ENCODE measurements at places on chromosomes 11 and 22. TPM values are rescaled to one million over a fixed set of nuclear protein-coding genes. Genes with fewer than 3 reads are reported as not detected.

- no peaks in the 10 kb centered on the region for H3K36me3 ChIP-seq
- no peak overlapping the region for H3K27ac ChIP-seq
- H3K4me1 ChIP-seq = peaks cover 19% of the 10 kb centered on the region
- H3K4me3 ChIP-seq = no peak overlapping the region
Observed at GRCh38 chr11:75811485-75811884, 3.5 kb upstream of the UVRAG start.

DNA sequence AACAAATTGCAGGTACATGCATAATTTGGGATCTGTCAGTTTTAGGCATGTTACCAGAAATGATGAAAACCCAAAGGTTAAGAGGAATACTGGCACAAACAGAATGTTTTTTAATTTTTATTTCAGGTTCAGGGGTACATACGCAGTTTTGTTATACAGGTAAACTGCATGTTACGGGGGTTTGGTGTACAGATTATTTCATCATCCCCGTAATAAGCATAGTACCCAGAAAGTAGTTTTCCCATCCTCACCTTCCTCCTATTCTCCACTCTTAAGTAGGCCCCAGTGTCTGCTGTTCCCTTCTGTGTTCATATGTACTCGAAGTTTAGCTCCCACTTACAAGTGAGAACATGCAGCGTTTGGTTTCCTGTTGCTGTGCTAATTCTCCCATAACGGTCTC is 33.0 kb downstream of the PI4KA start:
- no peak for DNase-seq
- H3K4me1 ChIP-seq = peaks cover 6% of the 10 kb centered on the region
- no peak overlapping the region for H3K4me3 ChIP-seq

C22orf31 gene
- total RNA-seq = not detected

P2RY2 gene
- 1.2 TPM for total RNA-seq

SYT9 gene
- 1.7 TPM for total RNA-seq

DNA sequence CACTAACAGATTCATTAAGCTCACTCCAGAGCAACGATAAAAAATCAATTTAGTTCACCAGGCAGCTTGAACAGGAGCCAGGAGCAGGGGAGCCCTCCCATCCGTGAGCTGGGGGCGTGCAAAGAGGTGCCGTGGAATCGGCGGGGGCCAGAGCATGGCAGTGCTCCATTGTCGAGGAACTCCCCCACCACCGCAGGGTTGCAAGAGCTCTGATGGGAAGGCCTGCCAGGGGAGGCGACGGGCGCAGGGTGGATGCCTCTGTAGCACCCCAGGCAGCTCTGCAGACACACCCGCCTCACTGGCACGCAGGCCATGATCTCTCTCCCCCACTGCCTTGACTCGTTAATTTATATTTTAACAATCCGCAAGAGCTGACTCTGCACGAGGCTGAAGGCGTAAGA is 433.2 kb downstream of the MIAT start:
- no peaks in the 10 kb centered on the region for H3K36me3 ChIP-seq
- no peak for DNase-seq
- H3K4me1 ChIP-seq = peaks cover 11% of the 10 kb centered on the region
- H3K27me3 ChIP-seq = no peaks in the 10 kb centered on the region
- no peak overlapping the region for H3K4me3 ChIP-seq

GRCh38 chr11:78659326-78660270 is 84.9 kb upstream of the NARS2 start:
- H3K27me3 ChIP-seq = no peaks in the 10 kb centered on the region
- peaks cover 8% of the 10 kb centered on the region for H3K4me1 ChIP-seq
- DNase-seq = no peak
- no peak overlapping the region for H3K4me3 ChIP-seq
- no peak overlapping the region for H3K27ac ChIP-seq

GRCh38 chr11:75035911-75036565 is 47.3 kb downstream of the NEU3 start:
- H3K36me3 ChIP-seq = peaks cover 11% of the 10 kb centered on the region
- DNase-seq = no peak
- 0 out of 2 replicates have a peak, but pooled peaks cover 5% of the 10 kb centered on the region for H3K4me1 ChIP-seq
- H3K27me3 ChIP-seq = peaks cover 6% of the 10 kb centered on the region
- no peak overlapping the region for H3K27ac ChIP-seq

- H3K27ac ChIP-seq = no peak overlapping the region
- no peaks in the 10 kb centered on the region for H3K27me3 ChIP-seq
- no peak overlapping the region for H3K4me3 ChIP-seq
- no peaks in the 10 kb centered on the region for H3K36me3 ChIP-seq
- DNase-seq = no peak
Observed at GRCh38 chr11:70505331-70505731, 107.0 kb downstream of the CTTN start.

- no peaks in the 10 kb centered on the region for H3K27me3 ChIP-seq
- H3K27ac ChIP-seq = peak overlapping the region; percentile 97
- peaks cover 2% of the 10 kb centered on the region for H3K36me3 ChIP-seq
Observed at GRCh38 chr11:9569588-9570164, 3.8 kb upstream of the WEE1 start.

DNA sequence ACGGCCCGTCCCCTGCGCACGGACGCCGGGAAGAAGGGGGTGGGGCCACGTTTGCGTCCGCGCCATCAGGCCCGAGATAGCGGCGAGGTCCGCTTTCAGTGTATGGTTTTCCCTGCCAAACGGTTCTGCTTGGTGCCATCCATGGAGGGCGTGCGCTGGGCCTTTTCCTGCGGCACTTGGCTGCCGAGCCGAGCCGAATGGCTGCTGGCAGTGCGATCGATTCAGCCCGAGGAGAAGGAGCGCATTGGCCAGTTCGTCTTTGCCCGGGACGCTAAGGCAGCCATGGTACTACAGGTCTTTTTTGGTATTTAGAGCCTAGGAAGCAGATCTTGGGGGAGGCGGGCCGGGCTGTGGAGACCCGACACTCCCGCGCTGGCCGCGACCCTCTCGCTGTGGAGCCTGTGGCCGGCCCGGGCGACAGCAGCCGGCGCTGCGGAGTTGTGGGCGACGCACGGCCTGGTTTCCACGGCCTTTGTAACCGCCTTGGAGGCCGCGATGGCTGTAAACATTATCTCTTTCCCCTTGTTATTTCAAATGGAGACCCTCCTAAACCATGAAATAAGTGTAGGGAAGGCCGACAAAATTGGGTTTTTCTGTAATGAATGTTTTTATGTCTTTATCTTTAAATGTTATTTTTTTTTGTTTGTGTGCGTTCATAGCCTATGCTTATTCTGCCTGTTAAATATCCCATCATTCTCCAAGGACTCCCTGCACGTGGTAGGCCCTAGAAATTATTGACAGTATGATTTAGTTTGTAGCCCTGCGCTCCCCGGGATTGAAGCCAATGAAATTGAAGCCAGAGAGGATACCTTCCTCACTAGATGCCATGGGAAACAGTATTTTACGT is at the start of gene AASDHPPT:
TSS of gene AASDHPPT (plus strand) at position 54 of the 847 bp plus-strand sequence. CDS start at position 103, 49 bp downstream.
- DNase-seq = no peak
- peak within 1 kb of the TSS; percentile 99 for H3K27ac ChIP-seq
- peaks cover 36% of the 10 kb centered on the region for H3K4me1 ChIP-seq
- H3K27me3 ChIP-seq = no peaks in the 10 kb centered on the region

DNA sequence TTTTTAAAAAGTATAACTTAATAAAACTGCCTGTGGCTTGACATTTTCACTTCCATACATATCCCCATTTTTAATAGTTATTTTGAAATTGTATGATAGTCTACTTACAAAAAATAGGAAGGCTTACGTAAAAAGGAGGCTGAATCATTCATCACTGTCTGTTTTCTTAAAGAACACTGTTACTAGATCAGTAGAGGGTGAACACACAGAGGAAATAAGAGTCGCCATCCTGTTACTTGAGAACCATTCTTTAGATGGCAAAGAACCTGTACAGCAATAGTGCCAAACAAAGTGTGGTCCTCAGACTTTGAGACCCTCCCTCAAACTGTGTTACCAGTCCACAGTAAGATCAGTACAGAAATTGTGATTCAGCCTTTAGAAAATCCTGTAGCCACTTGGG is 180.7 kb downstream of the PGR start:
- H3K4me1 ChIP-seq = peaks cover 9% of the 10 kb centered on the region
- H3K27me3 ChIP-seq = no peaks in the 10 kb centered on the region
- H3K27ac ChIP-seq = no peak overlapping the region
- H3K4me3 ChIP-seq = no peak overlapping the region
- no peak for DNase-seq

DNA sequence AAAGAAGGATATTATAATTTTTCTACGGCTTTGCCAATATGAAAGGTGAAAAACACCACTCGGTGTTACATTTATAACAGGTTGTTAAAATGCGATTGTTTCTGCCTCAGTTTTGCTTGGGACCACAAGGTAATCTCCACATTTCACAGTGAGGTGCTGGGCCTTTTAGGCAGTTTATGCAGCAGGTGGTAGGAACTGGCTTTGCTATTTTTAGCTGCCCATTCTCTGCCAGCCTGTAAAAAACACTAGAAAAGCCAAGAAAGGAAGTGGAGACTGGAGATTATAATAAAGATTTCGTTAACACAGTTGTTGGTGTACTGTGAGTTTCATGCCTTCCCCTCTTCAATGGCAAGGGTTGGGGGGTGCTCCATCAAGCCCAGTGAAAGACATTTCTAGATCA is 8.0 kb upstream of the MRPL16 start:
- H3K27me3 ChIP-seq = no peaks in the 10 kb centered on the region
- DNase-seq = no peak
- H3K4me3 ChIP-seq = no peak overlapping the region
- no peaks in the 10 kb centered on the region for H3K36me3 ChIP-seq
- peaks cover 57% of the 10 kb centered on the region for H3K4me1 ChIP-seq

- H3K27ac ChIP-seq = no peak overlapping the region
- peaks cover 24% of the 10 kb centered on the region for H3K36me3 ChIP-seq
- DNase-seq = no peak
- no peak overlapping the region for H3K4me3 ChIP-seq
- H3K27me3 ChIP-seq = no peaks in the 10 kb centered on the region
Observed at GRCh38 chr22:20810645-20811044, 36.7 kb downstream of the SERPIND1 start.

KCNJ11 gene
- 10.0 TPM for total RNA-seq

TBX10 gene
- 0.21 TPM for total RNA-seq

DNA sequence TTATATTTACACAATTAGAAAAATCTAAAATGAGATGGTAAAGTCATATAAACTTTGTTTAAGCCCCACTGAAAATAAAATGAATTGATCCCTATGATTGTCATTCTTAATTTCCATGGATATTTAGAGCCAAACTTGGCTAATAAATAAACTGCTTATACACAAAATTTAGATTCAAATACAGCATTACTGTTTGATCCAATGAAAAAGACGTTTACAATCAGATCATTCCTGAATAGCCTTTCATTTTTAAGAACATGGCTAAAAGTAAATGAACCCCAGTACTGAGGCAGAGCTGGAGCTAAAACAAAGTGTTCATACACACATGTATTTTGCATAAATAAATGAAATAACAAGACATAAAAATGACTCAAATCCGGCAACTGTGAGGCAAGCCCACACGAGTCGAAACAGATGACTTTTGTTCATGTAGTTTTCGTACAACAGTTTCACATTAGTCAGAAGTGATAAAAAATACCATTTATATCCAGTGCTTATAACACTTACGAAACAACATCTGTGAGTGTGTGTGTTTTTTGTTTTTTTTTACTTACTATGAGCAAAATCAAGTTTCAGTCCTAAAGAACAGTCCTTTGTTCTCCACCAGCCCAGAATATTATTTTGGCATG is 386.5 kb downstream of the SOX6 start:
- H3K36me3 ChIP-seq = no peaks in the 10 kb centered on the region
- DNase-seq = no peak
- no peaks in the 10 kb centered on the region for H3K27me3 ChIP-seq
- H3K4me3 ChIP-seq = no peak overlapping the region
- peaks cover 14% of the 10 kb centered on the region for H3K4me1 ChIP-seq

DNA sequence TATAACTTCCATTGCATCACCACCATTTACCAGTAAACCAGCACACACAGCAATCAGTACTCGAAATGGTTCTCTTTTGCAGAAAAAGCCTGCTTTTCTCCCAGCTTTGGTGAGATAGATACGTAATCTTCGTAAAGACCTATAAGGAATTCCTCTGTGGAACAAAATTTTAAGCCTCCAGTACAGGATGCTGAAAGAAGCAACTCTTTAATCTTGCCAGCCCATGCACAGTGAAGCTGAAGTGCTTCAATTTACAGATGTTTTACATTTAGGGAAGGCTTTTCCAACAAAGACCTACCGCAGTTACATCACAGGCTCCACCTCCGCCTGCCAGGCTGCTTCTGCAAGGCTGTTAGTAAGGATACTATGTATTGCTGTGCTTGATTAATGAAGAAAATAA is 1.9 kb downstream of the ELMOD1 start:
- DNase-seq = no peak
- H3K27ac ChIP-seq = no peak overlapping the region
- H3K36me3 ChIP-seq = no peaks in the 10 kb centered on the region
- peaks cover 50% of the 10 kb centered on the region for H3K4me1 ChIP-seq
- H3K27me3 ChIP-seq = peaks cover 67% of the 10 kb centered on the region

DNA sequence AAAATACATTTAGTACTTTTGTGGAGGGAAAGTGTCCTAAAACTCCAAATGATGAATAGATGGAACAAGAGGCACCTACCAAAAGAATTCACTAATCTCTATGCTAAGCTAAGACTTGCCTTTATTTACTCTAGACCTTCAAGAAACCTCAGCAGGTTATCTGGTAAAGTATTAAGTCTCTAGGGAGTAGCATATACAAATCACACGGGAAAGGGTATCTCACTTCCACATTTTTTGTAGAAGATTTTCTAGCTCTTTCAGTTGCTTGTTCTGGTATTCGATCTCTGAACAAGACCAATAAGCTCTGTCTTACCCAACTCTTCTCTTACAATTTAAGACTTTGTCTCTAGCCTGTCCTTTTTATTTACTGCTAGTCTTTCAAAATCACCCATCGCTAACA is 18.1 kb upstream of the CADM1 start:
- no peak overlapping the region for H3K4me3 ChIP-seq
- no peak for DNase-seq
- H3K4me1 ChIP-seq = peaks cover 41% of the 10 kb centered on the region
- no peak overlapping the region for H3K27ac ChIP-seq
- no peaks in the 10 kb centered on the region for H3K27me3 ChIP-seq
- H3K36me3 ChIP-seq = no peaks in the 10 kb centered on the region

TEAD1 gene
- total RNA-seq = 79.9 TPM

OR51B6 gene
- total RNA-seq = not detected

DNA sequence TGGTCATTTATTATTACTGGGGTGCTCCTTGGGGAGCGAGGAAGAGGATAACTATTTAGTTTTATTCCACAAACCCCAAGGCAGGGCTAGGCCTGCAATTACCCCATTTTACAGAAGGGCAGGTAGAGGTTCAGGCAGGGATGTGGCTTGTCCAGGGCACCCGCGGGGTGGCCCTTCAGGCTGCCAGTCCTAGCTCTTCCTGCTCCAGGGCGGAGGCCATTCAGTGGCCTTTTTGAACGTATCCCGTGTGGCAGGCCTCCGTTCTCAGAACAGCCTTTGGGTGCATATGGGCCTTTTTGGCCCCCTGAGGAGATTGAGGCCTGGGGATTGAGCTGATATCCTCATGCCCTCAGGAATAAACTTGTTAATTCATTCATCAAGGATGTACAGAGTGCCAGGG is 66.2 kb downstream of the MPPED1 start:
- DNase-seq = no peak
- H3K27ac ChIP-seq = no peak overlapping the region
- peaks cover 13% of the 10 kb centered on the region for H3K4me1 ChIP-seq

- H3K4me3 ChIP-seq = peak overlapping the region; percentile 20
- peak; percentile 28 for DNase-seq
- peaks cover 61% of the 10 kb centered on the region for H3K4me1 ChIP-seq
- H3K27me3 ChIP-seq = peaks cover 8% of the 10 kb centered on the region
- H3K27ac ChIP-seq = peak overlapping the region; percentile 88
Observed at GRCh38 chr11:94734563-94735275, 33.4 kb upstream of the AMOTL1 start.

GRCh38 chr11:128603752-128604414 is 16.5 kb upstream of the ETS1 start:
- H3K27ac ChIP-seq = no peak overlapping the region
- H3K27me3 ChIP-seq = peaks cover 9% of the 10 kb centered on the region
- H3K4me3 ChIP-seq = no peak overlapping the region
- no peaks in the 10 kb centered on the region for H3K36me3 ChIP-seq

Data from WTC11 (cell line).